ENCODE measurements at places on chromosomes 3 and 15. TPM values are rescaled to one million over a fixed set of nuclear protein-coding genes. Genes with fewer than 3 reads are reported as not detected.

Gene RPS27L
- total RNA-seq: 35.6 TPM

Gene ARRDC4
- total RNA-seq: 22.6 TPM

Gene C3orf22
- total RNA-seq: not detected

Gene NPHP3
- total RNA-seq: 27.3 TPM

Gene OR5K2
- not detected for total RNA-seq

Gene OIP5
- 0.21 TPM for total RNA-seq

Gene PLA2G4D
- not detected for total RNA-seq

Gene DLL4
- total RNA-seq: not detected

Gene PARP14
- 120 TPM for total RNA-seq

Gene CILP
- total RNA-seq: 0.21 TPM

Gene AGBL1
- under 0.01 TPM for total RNA-seq

Gene TRPM1
- not detected for total RNA-seq

Gene SCN11A
- total RNA-seq: under 0.01 TPM

Gene EOGT
- 13.7 TPM for total RNA-seq

Gene TMOD2
- total RNA-seq: 5.9 TPM

Gene MFGE8
- 14.4 TPM for total RNA-seq

Gene CLDN1
- 0.10 TPM for total RNA-seq

Gene PPM1L
- 14.5 TPM for total RNA-seq

Gene SYNPR
- not detected for total RNA-seq

Gene RAB6B
- 0.52 TPM for total RNA-seq

Gene SLC22A14
- 0.10 TPM for total RNA-seq

Gene SLITRK3
- not detected for total RNA-seq

Gene IL12A
- total RNA-seq: 4.1 TPM

Gene EXD1
- not detected for total RNA-seq

Gene TOPBP1
- total RNA-seq: 77.0 TPM

Gene WDR72
- under 0.01 TPM for total RNA-seq

Gene CHRM5
- not detected for total RNA-seq

Gene SPTSSB
- 0.31 TPM for total RNA-seq

Gene TRH
- 0.10 TPM for total RNA-seq

Gene PYGO1
- under 0.01 TPM for total RNA-seq

Gene NDUFB4
- 71.6 TPM for total RNA-seq

Gene PKM
- 470 TPM for total RNA-seq

Gene RBMS3
- 2.1 TPM for total RNA-seq

Gene WDR93
- total RNA-seq: not detected

Gene POMGNT2
- 3.6 TPM for total RNA-seq

Gene ZPLD1
- total RNA-seq: not detected

Gene PDIA3
- total RNA-seq: 119 TPM

Gene SNX1
- total RNA-seq: 29.2 TPM

Gene XYLB
- total RNA-seq: 0.63 TPM

Gene ZWILCH
- 10.2 TPM for total RNA-seq

Measured in mononuclear cell (primary cell).